ENCODE measurements at places on chromosomes 3 and 15. TPM values are rescaled to one million over a fixed set of nuclear protein-coding genes. Genes with fewer than 3 reads are reported as not detected.

GRCh38 chr15:70507772-70508371 is 255.5 kb downstream of the UACA start:
- DNase-seq: peak; percentile 79

GRCh38 chr15:40992825-40993224 is 39.6 kb downstream of the CHAC1 start:
- DNase-seq: no peak

GRCh38 chr15:85554852-85555521 is 174.6 kb downstream of the AKAP13 start:
- no peak for DNase-seq

DNA sequence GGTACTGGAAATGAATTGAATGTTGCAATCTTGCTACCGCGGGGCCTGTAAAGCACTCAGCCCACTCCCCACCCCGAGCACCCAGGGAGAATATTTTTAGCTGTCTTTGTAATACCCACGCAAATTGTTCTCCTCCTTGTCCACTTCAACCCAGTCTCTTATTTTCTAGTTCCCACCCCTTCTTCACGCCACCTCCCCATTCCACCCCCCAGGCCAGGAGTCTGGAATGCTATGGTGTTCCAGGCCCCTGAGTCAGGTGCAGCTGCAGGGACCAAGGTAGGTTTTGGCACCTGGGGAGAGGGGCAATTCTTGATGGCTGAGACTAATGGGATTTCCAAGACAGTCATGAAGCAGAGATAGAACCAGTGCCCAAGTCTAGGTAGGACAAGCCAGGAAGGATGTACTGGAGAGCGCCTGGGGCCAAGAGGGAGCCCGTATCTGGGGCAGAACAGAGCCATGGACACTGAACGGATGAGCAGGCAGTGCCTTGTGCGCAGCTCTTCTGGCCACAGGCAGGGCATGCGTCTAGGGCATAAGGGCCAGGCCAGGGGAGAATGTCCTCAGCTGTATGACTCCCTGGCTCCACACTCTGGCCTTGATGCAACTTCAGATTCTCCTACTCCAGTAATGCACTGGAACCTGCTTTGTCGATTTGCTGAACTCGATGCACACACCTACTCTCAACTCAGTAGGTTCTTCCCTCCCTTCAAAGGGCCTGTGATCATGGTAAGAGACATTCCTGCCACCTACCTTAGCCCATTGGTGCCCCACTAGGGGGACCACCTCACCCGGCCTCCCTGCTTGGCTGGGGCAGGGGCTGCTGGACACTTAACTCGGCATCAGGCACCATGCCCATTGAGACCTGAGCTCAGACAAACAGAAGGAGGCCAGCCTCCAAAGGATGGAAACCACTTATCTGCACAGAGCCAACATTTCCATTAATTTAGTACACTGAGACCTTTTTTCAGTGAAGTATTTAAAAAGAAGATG is 34.6 kb upstream of the MAGEF1 start:
- no peak for DNase-seq

DNA sequence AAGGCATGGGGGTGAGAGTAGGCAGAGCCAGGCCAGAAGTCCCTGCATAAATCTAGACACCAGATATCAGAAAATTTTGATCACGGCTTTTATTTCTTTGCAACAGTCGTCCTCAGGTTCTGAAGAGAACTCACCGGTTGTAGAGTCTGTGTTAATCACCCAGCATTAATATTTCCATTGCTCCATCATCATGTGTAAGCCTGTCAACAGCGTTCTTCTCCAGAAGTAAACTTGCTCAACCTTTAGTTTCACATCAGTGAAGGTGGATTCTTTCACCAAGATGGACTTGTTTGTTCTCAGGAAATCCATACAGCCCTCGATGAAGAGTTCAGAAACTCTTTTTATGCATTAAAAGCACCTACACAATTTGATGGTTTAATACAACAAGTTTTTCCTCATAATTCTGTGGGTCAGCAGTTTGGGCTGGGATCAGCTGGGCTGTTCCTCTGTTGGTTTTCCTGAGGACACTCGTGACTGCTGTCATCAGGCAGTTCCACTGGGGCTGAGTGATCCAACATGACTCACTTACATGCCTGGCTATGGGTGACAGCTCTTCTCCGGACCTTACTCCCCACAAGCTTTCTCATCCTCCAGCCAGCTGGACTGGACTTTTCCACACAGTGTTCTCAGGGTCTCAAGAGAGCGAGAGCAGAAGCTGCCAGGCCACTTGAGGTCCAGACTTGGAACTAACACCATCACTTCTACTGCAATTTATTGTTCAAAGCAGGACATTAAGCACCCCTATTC is 303.4 kb downstream of the ZNF621 start:
- DNase-seq: peak; percentile 37

GRCh38 chr3:99911433-99911832 is 93.8 kb downstream of the CMSS1 start:
- no peak for DNase-seq

DNA sequence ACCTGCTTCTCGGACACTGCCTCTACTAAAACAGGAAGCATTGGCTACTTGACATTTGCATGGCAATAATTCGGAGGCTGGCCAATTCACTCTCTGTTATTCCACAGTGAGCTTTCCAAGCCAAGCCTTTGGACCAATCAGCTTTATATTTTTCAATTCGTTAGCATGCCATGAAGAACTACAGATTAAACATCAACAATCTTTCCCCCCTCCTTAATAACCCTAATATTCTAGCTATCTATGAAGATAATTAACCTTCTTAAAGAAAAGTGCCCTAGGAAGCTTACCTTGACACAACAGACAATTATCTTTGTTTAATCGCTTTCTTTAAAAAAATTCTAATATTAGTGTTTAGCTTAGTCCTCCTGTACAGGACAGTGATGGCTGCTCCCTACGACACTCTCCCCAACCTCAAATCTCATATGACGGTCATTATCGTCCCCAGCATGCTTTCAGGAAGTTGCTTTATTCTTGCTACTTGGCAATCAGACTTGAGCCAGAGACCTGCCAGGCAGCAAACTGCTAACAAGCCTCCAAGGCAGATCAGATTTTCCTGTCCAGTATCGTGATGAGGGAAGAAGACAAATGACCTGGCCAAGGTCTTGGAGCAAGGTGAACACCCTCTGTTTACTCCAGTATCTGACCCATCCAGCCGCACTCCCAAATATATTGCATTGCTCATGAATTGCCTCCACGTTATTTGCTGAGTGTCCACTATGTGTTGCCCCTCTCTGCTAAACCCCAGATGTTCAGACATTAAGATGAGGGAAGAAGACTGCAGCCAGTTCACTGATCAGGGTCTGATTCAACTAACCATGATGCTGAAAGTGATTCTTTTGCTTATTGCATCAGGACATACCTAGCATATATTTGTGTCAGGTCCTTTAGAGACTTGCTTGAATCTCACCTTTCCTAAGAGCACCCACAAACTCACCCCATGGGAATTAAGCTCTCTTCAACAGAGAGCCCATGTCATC is 68.1 kb upstream of the LPP start:
- no peak for DNase-seq

DNA sequence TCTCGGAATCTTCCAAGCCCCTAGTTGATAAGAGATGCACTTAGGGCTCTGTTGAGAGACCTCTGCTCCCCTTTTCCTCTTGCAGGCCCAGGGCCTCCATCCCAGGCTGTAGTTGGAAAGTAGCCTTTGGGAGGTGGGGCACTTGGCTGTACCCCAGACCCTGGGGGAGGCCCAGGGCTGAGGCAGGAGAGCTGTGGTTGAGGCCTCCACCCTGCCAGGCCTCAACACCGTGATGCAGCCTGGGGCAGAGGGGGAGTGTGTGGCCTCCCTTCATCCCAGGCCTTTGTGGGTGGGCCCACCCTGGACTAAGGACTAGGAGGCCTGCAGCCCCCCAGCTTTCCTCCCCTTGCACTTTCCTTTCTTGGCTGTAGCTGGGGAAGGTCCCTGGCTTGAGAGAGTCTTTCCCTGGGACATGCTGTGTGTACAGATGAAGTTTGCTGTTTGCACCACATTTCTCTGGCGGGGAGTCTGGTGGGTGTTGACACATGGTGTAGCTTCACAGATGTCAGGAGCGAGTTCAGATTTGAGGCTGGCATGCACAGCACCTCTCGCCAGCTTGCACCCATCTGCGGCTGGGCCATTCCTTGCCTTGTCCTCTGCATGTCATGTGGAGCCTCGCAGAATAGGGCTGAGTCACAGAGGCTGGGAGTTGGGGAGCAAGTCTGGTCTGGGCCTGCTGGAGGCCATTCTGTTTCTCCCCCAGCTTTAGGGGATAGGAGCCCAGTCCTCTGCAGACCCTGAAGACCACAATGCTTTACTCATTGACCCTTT is 13.7 kb downstream of the PLEKHO2 start:
- peak; percentile 41 for DNase-seq

DNA sequence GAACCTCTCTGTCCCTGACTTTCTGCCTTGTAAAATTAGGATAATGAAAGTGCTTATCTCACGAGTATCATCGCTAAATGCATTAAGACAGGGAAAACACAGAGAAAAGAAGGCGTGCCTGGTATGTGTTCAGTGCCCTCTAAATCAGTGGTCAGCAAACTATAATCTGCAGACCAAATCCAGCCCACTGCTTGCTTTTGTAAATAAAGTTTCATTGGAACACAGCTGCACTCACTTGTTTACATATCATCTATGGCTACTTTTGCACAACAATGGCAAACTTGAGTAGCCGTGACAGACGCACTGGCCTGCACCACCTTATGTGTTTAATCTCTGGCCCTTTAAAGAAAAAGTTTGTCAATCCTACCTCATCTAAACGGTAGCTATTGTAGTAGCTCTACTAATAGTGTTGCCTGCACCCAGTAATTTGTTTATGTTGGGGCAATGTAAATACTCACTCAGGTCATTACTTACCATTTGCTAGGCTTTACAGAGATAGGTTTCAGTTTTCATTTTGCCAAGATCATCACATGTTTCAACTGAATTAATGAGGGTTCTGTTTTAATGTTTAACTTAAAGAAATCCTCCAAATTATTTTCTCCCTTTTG is 229.4 kb downstream of the FEZF2 start:
- no peak for DNase-seq

Gene PRR20G
- not detected for total RNA-seq

Gene CPNE4
- 0.32 TPM for total RNA-seq

Gene SEMA6D
- total RNA-seq: 2.0 TPM

Gene ABI3BP
- total RNA-seq: 21.9 TPM

Gene LRTM1
- total RNA-seq: not detected

Gene MORC1
- total RNA-seq: 0.02 TPM

Gene LRRC3B
- not detected for total RNA-seq

Data from M059J (cell line).